Memory B cell (primary cell): ENCODE measurements at places on chromosomes 6 and 20.

GRCh38 chr20:9241232-9241692 lies 172.4 kb downstream of the PLCB4 start:
- DNase-seq, result no peak

- no peak for DNase-seq
These were observed 4.3 kb downstream of the EEF1A2 start for GRCh38 chr20:63494420-63495166.

DNA sequence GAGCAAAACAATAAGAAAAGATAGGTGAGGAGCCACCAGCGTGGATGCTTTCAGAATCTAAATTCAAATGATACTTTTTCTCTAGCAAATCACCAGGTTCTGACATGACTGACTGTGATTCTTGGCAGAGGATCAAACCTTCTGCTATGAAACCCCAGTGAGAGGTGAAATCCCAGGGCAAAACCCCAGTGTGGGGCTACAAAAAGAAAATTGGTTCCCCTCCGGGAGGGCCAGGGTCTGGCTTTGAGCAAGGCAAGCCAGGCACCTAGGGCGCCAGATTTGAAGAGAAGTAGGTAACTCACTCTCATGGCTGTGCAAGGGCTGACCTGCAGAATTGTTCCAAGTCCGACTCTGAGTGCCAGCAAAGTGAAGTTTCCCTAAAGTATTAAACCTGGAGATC lies 20.2 kb upstream of the RALGAPA2 start:
- DNase-seq, result no peak

DNA sequence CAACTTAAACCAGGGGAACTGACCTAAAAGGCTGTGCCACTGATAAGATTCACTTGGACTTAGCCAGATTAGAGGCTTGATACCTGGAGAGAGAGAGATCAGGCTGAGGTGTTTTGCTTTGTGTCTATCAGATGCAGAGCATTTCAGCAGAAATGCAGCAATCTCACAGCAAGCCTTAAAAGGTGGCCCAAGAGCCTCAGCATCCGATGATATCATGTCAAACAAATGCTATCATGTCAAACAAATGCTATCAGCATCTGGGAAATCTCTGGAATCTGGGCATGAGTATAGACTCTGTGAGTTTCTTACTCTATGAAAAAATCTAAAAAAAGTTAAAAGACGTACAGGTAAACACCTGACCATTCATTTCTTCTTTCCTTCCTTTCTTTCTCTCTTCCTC lies 718.9 kb downstream of the EYS start:
- DNase-seq, result no peak

GRCh38 chr6:104958178-104959025 lies 1.5 kb downstream of the LIN28B start:
- DNase-seq, result no peak

DNA sequence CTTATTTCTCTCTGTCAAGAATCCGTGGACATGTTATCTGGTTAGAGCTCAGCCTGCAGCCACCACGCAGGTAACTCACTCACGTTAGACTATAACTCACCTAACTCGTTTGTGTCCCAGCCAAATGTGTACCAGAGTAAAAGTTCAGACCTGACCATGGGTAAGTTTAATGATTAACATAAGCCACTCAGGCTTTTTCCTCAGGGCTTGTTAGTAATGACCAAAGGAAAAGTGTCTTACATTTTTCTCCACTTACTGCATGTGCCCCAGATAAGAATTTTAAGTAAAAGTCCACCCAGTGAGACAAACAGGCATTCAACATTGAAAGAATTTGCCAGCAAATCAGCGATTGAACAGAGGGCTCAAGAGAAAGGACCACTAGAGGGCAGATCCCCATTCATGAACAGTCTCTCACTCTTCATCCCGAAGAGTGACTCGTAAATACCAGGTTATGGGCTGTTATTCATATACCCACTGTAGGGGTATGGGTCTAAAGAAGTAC lies at the start of gene PKHD1:
Gene PKHD1 (minus strand): TSS at position 116 of the 502 bp plus-strand sequence. CDS start 2,680 bp downstream, outside the sequence.
- no peak for DNase-seq

- DNase-seq, result no peak
These were observed 319.6 kb upstream of the QKI start for GRCh38 chr6:163094881-163095280.

DNA sequence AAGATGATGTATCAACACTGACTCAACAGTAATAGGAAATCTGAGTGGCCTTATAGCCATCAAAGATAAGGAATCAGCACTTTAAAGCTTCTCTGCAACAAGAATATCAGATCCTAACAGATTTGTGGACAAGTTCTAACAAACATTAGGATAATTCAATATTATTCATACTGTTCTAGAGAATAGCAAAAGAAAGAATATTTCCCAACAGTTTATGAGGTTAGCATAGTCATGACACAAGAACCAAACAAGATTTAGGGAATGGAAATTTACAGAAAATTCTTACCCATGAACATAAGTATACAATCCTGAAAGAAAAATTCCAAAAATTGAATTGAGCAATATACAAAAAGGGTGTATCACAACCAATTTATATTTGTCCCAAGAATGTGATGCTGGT lies 64.3 kb upstream of the BTBD3 start:
- no peak for DNase-seq

GRCh38 chr6:71287926-71288227 lies 734 bp upstream of the OGFRL1 start:
- no peak for DNase-seq

DNA sequence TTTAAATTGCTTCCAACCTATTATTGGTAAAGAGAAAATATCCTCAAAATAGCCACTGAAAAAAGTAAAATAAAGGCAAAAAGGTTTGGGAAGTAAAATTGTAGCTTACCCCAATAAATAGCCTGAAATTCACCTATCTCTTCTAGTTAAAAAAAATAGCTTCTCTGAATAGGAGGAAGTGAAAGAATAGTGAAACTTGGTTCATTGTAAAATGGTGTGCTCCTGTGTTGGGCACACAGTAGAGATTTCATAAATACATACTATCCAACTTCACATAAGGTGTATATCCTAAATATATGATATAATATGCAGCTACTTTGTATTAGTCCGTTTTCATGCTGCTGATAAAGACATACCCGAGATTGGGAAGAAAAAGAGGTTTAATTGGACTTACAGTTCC lies 45.3 kb downstream of the CDK19 start:
- DNase-seq, result no peak

- DNase-seq, result no peak
These were observed 69.6 kb upstream of the VGLL2 start for GRCh38 chr6:117195728-117196127.

DNA sequence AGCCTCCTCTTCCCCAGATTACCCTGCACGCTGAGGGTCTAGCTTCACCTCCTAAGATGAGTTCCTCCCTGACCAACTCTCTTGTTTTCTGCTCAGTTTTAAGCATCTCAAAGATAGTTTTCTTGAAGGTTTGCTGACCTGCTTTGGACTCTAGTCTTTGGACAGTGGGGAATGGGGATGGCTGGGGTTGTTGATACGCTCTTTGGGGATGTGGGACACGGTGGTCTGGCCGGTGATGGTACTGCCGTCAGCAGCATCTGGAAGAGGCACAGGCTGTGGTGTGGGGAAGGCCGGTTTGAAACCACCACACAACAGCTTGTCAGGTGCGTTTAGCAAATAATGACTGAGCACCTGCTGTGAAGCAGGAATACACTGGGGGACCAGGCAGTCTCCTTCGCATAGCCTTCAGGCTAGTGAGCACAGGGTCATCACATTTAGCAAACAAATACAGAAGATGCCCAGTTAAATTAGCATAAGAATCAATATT lies 94.1 kb downstream of the TMEM242 start:
- DNase-seq, result no peak

- no peak for DNase-seq
These were observed 24.8 kb downstream of the MTCL3 start for GRCh38 chr6:127494240-127494767.

DNA sequence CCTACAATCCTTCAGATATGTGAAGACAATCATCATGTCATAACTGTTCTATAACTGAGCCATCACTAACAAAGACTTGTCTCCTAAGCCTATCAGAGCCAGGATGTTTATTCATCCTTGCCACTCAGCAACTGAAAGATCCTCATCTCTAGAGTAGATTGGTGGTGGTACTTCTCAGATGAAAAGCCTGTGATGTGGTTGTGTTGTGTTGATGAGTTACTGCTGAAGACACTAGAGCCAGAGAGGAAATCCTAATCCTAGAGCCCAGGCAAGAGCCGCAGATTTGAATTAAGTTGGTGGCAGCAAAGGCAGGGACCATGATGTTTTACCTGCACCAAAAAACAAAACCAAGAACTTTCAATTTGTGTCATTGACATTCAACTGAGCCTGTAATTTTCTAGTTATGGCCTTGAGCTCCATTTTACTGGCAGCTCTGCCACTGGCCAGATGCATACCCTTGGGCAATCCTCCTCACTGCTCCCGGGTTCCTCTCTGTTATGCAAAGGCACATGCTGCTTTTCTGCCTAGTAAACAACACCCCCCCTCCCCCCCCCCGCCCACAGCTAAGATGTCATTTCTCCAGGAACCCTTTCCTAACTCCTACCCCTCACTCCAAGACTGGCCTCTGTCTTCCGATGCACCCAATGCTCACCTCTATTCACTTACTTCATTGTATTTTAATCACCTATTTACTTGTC lies 50.2 kb upstream of the REV3L start:
- DNase-seq, result no peak

DNA sequence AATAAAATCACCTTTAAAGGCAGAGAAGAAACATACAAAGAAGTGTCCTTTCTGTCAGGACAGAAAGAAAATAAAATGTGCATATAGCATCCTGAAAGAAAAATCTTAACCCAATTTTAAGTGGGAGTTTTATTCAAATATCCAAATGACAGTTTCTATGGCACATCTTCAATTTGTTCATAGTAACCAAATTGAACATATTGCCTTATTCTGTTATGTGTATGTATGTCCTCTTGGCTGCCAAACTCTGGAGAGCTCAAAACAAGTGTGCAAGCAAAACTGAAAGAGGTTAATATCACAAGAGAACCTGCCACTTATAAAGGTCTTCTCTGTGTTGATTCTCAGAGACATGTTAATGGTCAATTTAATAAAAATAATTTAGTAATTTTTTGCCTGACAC lies 334.7 kb downstream of the BCKDHB start:
- no peak for DNase-seq

- peak; percentile 8 for DNase-seq
These were observed 212.3 kb downstream of the ERMARD start for GRCh38 chr6:169963581-169964297.

DNA sequence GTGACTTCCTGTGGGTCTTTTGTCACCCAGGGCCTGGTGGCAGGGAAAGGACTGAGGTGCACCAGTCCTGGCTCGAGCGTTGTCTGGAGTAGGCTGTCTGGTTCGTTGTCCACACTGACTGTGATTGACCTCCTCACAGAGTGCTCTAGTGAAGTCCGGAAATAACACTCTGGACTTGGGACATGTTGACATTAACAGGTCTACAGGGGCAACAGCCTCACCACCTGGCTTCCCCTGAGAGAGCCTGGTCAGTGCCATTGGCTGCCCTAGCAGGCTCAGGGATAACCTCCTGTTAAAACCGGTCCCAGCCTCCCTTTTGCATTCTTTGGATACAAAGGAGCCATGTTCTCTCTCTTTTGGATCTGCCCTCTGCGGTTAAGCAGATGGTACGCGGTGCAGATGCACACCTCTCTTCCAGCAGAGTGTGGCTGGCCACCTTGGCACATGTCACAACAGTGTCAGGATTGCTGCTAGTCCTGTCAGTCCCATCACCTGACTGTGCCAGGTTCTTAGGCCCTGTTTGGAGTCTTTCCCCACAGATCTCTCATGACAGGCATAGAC lies 46.2 kb downstream of the CDS2 start:
- DNase-seq, result no peak

GRCh38 chr6:90631046-90631445 lies 44.2 kb upstream of the MAP3K7 start:
- no peak for DNase-seq

GRCh38 chr20:5172167-5172601 lies 45.4 kb downstream of the CDS2 start:
- no peak for DNase-seq

- no peak for DNase-seq
These were observed 41.7 kb downstream of the SNAP25 start for GRCh38 chr20:10260316-10260715.

GRCh38 chr20:64080013-64080812 lies at the start of gene OPRL1:
Gene OPRL1 (plus strand): TSS chr20:64080082. CDS start chr20:64092721, 12,639 bp downstream.
- DNase-seq, result peak; percentile 68

- no peak for DNase-seq
These were observed 19.4 kb downstream of the TNFRSF21 start for GRCh38 chr6:47290124-47290834.

- no peak for DNase-seq
These were observed 4.6 kb downstream of the PTPN1 start for GRCh38 chr20:50514750-50515149.

- DNase-seq, result no peak
These were observed 78.1 kb upstream of the CD93 start for GRCh38 chr20:23164176-23164601.

GRCh38 chr20:16803965-16804792 lies 56.0 kb downstream of the OTOR start:
- peak; percentile 9 for DNase-seq

GRCh38 chr20:51725584-51726176 lies 42.5 kb downstream of the ATP9A start:
- no peak for DNase-seq

DNA sequence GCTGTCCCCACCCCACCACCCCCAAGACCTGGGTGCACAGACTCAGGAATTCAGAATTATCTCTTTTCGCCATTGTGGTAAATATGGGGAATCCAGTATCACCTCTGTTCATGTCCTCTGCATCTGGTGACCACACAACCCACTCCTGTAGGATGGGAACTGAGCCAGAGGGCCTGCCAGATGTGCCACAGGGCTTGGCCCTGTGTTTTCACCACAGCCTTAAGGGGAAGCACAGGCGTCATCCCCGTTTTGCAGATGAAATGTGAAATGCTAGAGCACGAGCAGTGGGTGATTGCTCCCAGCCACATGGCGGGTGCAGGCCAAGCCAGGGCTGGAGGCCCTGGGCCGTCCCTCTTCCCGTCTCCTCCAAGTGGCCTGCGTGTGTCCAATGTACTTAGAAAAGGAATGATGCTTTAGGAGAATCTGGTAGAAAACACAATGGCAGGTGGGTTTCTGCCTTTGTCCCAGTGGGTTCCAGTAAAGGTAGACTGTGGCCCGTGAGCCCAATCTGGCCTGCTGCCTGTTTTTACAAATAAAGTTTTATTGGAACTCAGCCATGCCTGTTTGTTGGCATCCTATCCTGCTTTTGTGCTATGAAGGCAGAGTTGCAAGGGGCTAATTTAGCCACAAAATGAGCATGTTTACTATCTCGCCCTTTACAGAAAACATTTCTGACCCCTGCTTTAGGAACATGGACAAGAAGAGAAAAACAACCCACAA lies 309.2 kb downstream of the CDH4 start:
- no peak for DNase-seq

DNA sequence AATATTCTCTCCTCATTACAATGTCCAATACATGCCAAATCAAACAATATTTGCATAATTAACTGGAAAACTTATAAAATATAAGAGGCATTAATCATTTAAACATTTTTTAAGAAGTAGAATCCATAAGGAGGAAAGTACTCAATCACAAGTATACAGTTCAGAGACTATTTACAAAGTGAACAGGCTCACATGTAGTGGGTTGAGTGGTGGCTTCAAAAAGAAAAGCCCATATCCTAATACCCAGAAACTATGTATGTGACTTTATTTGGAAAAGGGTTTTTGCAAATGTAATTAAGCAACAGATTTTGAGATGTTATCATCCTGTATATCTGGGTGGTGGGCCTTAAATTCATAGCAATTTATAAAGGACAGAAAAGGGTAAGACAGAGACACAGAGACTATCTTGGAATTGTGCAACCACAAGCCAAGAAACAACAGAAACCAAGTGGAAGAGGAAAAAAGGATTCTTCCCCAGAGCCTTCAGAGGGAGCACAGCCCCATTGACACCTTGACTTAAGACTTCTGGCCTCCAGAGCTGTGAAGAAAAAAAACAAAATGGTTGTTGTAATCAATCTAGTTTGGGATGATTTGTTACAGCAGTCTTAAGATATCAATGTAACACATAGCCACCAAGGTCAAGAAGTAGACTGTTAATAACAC lies 32.7 kb upstream of the CRISP1 start:
- no peak for DNase-seq
